CD4-positive, alpha-beta T cell treated with Interleukin-4 for 1 hour (primary cell): ENCODE measurements at places on chromosomes 2 and 18.

DNA sequence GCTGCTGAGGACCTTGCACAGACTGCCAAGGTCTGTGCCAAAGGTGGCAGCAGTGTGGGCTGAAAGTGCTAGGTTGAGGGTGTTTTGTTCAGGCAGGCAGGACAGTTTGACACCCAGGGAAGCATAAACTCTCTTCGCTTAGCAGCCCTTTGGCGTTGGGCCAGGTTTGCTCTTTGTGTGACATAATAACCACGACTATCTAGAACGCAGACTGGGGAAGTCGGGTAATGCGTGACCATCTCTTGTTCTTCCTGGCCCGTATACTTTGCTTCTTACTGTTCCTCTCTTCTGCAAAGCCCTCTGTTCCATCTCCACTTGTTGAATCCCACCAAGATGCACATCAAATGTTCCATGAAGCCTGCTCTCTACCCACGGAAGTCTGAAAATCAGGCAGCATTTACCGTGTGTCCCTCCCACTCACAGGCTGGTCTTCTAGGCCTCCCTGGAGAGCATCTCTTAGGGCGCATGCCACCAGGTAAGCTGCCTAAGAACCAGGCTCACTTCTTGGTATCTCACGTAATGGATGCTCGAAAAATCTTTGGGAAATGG is 96.7 kb upstream of the LMAN1 start:
- DNase-seq, result no peak

DNA sequence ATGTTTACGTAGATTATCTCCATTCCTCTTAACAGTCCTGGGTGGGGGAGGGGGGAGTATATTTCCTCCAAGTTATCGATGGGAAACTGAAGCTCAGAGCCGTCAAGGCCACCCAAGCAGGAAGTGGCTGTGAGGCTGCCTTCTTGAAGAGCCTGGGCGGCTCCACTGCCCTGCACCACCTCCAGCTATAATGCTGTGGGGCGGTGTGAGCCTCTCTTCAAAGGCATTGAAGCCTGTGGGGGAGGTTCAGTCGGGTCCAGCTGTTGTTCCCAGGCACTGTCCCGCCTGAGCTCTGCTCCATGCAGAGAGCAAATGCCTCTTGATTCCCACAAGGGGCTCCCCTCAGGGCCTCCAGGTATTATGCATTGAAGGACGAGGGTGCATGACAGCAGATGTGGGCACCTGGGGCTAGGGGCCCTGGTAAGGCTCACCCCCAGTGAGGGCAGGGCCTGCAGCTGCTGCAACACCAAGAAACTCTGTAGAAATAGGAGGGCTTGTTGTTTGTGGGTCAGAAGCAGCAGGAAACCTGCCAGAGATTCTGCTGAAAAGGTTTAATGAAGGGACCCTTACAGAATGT is 29.5 kb upstream of the LAPTM4A start:
- DNase-seq, result no peak

GRCh38 chr2:102027036-102027980 is 35.5 kb downstream of the IL1R2 start:
- no peak for DNase-seq

- DNase-seq, result no peak
Measured at GRCh38 chr18:59150236-59150635, 10.6 kb downstream of the SEC11C start.

GRCh38 chr2:2832657-2833056 is 501.6 kb upstream of the MYT1L start:
- DNase-seq, result no peak

DNA sequence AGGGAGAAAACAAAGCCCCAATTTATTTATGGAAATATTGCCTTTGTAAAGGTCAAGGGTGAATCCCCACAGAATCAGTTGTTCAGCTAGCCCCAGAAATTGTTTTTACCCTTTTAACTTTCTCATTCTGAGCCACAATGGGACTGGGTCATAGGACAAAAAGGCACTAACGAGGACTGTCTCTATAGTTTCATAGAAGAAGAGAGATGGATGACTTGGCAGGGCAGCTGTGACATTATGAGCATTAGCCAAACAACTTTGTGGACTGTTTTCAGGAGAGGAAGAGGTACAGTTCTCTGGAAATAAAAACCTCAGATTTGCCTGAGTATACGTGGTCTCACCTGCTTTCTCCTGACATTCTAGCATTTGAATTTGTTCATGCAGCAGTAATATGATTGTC is 1155.8 kb upstream of the CHAC2 start:
- DNase-seq, result no peak

DNA sequence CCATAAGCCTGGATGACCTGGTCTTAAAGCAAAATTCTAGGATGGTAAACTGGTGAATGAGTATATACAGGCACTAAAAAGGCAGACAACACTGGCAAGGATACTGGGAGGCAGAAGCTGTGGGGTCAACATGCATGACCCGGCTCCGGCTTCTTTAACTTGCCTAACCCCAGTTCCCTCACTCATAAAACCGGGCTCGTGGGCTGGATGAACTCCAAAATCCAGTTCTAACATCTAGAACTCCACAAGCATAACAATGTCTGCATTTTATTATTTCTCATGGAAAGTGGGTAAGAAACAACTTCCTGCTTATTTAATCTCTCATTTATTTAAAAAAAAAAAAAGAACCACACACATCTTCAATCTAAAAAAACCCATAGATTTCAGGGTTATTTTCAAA is 57.3 kb downstream of the FARSB start:
- DNase-seq, result no peak

- no peak for DNase-seq
Measured at GRCh38 chr2:163626639-163627109, 109.1 kb downstream of the FIGN start.

DNA sequence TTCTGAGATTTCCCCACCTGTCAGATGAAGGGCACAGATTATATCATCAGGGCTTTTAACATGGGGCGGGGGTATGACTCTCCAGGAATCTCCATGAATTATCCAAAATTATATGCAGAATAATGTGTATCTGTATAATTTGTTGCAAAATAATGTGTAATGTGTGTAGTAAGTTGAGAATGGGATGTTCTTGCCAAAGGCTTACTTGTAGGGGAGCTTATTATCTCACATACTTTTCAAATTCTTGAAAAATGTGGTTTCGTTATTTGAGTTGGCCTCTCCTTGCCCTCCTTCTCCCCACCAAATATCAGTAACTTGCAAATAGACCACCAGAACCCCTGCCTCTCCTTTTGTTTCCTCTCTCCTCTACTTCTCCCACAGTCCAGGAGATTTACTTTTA is 35.6 kb downstream of the UBR3 start:
- DNase-seq, result no peak

GRCh38 chr2:32732912-32733472 is 105.1 kb downstream of the TTC27 start:
- DNase-seq, result no peak

DNA sequence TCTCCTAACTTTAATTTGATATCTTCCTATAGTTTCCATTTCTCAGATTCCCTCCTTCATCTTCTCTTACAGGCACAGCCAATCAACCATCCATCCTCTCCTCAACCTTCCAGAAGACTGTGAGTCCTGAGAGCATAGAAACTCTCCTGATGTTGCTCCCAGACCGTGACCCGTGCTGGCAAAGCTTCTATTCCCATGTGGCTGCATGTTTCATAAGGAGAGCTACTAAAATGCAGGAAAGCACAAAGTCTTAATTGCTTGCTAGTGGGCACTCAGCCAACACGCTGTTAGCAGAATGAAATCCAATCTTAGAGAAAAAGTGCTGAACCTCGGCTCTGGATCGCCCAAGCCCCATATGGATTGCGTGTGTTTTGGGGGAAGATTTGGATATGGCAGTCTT is 1244.7 kb upstream of the ZEB2 start:
- no peak for DNase-seq

DNA sequence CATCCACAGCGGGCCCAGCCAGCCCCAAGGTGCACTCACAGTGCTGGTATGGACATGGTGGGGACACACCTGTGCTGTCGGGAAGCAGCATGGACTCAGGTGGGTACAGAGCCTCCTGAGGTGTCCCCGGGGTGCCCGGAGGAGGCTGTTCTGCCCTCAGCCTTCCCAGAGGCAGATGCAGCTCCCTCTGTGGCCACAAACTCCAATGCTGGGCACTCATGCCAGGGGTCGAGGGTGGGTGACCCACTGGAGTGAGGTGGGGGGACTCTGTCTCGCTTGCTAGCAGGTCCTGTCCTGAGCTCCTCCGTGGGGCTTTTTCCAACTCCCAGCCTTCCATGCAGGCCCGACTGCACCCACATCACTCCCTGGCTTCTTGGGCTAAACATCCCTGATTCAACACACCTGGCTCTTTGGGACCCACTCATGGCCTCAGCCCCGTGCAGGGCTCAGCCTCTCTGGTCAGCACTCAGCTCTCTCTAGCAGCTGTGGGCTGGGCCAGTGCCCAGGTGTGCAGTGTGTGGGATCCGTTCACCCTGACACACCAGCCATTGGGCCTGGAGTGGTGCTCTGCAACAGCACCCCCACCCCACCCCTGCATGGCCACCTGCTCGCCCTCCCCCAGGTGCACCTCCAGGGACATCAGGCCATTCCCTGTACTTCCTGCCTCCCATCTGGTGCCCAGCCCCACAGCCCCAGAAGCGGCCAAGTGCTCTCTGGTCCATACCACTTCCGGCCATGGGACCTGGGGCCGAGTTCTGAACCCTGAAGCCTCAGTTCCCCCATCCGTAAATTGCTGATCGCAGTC is 16.0 kb downstream of the RAMP1 start:
- no peak for DNase-seq
